Panc1 (cell line): ENCODE measurements at places on chromosomes 7 and 10.

DNA sequence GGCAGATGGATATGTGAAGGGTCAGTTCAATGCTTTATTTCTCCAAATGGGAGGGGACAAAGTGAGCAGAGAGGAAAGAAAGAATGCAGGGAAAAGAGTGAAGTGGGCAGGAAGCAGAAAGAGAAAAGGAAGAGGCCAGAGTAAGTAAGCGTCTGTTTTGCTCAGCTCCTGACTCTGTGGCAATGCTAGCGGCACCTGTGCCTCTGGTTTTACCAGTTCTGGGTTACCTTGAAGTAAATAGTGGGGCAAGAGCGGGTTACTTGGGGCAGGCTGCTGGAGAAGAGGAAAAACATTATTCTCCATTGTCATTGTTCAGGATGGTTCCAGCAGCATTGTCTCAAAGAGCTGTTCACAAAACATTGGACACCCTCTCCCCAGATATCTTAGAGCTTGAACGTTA lies 1.9 kb downstream of the TAS2R40 start:
- H3K4me3 ChIP-seq: no peak overlapping the region
- no peak overlapping the region for H3K27ac ChIP-seq
- no peak for DNase-seq
- no peaks in the 10 kb centered on the region for H3K36me3 ChIP-seq
- no peaks in the 10 kb centered on the region for H3K4me1 ChIP-seq
- H3K27me3 ChIP-seq: peaks cover 11% of the 10 kb centered on the region

- no peaks in the 10 kb centered on the region for H3K27me3 ChIP-seq
- no peaks in the 10 kb centered on the region for H3K4me1 ChIP-seq
- no peak overlapping the region for H3K27ac ChIP-seq
- no peak for DNase-seq
- no peaks in the 10 kb centered on the region for H3K36me3 ChIP-seq
Measured at GRCh38 chr10:51985336-51985735, 285.9 kb upstream of the CSTF2T start.

DNA sequence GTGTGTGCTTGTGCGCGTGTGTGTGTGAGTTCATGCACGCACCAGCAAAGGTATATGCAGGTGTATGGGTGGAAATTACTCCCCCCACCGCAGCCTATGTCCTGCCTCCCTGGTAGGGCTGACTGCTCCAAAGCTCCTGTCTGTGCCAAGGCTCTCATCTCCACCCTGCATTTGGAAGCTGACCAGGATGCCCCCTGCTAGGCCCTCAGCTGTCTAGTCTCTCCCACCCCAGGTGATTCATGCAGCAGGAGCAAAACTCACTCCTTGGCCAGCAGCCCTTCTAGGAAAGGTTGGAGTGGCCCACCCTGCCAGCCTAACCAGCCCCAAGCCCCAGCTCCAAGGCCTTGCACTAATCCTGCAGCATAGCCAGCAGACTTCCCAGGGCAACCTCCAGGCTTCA lies 148.4 kb downstream of the GRID1 start:
- DNase-seq: no peak
- no peaks in the 10 kb centered on the region for H3K27me3 ChIP-seq
- H3K27ac ChIP-seq: no peak overlapping the region
- no peak overlapping the region for H3K4me3 ChIP-seq

- H3K27ac ChIP-seq: no peak overlapping the region
- H3K27me3 ChIP-seq: peaks cover 8% of the 10 kb centered on the region; the same call in 1 of the 2 replicates
- no peak overlapping the region for H3K4me3 ChIP-seq
- H3K4me1 ChIP-seq: no peaks in the 10 kb centered on the region; the same call in 1 of the 2 replicates
Measured at GRCh38 chr7:123580406-123581161, 21.0 kb upstream of the ASB15 start.

- H3K4me3 ChIP-seq: peak overlapping the region; percentile 96
- DNase-seq: no peak
- peaks cover 7% of the 10 kb centered on the region for H3K36me3 ChIP-seq
- peak overlapping the region; percentile 99 for H3K27ac ChIP-seq
- no peaks in the 10 kb centered on the region; the same call in 1 of the 2 replicates for H3K27me3 ChIP-seq
Measured at GRCh38 chr7:129055294-129055816, 444 bp upstream of the TNPO3 start.

GRCh38 chr7:35353481-35353880 lies 99.6 kb upstream of the TBX20 start:
- H3K36me3 ChIP-seq: no peaks in the 10 kb centered on the region
- no peak overlapping the region for H3K4me3 ChIP-seq
- no peaks in the 10 kb centered on the region for H3K4me1 ChIP-seq
- H3K27me3 ChIP-seq: peaks cover 15% of the 10 kb centered on the region

DNA sequence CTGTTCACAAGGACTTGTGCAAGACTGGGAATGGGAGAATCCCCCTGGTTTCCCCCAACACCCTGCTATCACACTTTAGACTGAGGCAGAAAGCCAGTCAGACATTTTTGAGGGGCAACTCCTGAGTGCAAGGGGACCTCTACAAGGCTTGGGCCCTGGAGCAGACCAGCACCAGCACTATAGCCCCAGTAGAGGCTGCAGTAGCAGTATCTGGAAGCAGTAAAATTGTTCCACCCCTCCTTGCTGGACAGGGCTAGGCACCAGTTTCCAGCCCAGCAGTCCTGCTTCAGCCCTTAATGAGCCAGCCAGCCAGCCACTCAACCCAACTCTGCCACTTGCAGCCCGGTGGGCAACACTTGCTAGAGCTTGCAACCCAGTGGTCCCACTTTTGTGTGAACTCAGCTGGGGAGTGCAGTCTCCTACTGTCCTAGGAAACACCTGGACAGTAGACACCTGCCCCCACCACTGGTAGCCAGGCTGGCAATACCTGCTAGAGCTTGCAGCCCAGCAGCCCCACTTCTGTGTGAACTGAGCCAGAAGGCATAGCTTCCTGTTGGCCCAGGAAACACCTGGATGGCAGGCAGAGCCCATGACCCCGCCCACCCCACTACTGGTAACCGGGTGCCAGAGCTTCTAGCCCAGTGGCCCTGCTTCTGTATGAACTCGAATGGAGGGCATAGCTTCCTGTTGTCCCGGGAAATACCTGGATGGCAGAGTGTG lies 65.0 kb downstream of the FBXL13 start:
- H3K36me3 ChIP-seq: no peaks in the 10 kb centered on the region
- DNase-seq: no peak
- no peaks in the 10 kb centered on the region for H3K4me1 ChIP-seq
- H3K27me3 ChIP-seq: no peaks in the 10 kb centered on the region

- H3K27me3 ChIP-seq: no peaks in the 10 kb centered on the region
- no peak overlapping the region for H3K27ac ChIP-seq
- no peaks in the 10 kb centered on the region for H3K36me3 ChIP-seq
- H3K4me3 ChIP-seq: no peak overlapping the region
- H3K4me1 ChIP-seq: no peaks in the 10 kb centered on the region
Measured at GRCh38 chr10:26448706-26449435, 10.7 kb downstream of the APBB1IP start.

DNA sequence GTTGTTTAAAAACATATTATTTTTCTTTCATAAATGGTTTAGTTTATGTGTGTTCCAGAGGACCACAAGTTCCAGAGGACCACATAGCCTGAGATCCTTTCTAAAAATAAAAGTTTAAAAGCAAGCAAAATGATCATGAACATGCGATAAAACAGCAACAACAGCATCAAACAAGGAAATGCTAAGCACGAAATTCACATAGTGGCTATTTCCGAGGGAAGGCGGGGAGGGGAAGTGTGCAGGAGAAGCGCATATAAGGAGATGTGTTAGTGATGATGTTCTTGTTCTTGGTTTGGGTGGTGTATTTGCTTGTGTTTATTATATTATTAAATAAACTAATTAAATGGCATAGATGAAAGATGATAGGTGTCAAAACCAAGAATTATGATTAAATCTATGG lies 1.2 kb downstream of the TBATA start:
- peaks cover 22% of the 10 kb centered on the region for H3K27me3 ChIP-seq
- H3K27ac ChIP-seq: no peak overlapping the region
- no peaks in the 10 kb centered on the region for H3K4me1 ChIP-seq
- no peak for DNase-seq
- H3K4me3 ChIP-seq: no peak overlapping the region

DNA sequence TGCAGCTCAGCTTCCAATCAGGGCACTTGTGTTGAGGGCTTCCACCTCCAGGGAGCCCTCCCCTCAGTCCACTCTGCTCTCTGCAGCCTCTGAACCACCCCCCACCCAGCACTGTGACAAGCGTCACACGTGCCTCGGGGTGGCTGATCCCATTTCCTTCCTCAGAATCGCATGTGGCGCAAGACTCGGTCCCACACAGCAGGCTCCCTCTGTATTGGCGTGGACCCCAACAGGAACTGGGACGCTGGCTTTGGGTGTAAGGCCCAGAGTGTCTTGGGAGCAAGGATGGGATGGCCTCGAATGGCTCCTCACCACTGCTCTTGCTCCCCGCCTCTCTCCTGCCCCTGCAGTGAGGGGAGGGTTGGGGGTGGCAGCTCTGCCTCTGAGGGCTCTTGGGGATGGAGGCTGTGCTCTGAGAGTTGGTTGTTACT lies 4.1 kb downstream of the CPA1 start:
- H3K4me1 ChIP-seq: no peaks in the 10 kb centered on the region
- H3K27me3 ChIP-seq: no peaks in the 10 kb centered on the region
- DNase-seq: no peak
- no peak overlapping the region for H3K4me3 ChIP-seq
- no peak overlapping the region for H3K27ac ChIP-seq

GRCh38 chr10:17907641-17908040 lies 44.1 kb upstream of the SLC39A12 start:
- H3K27ac ChIP-seq: no peak overlapping the region
- H3K4me3 ChIP-seq: no peak overlapping the region
- H3K36me3 ChIP-seq: no peaks in the 10 kb centered on the region
- DNase-seq: no peak
- H3K27me3 ChIP-seq: peaks cover 2% of the 10 kb centered on the region; the same call in 1 of the 2 replicates

GRCh38 chr7:146296028-146296427 lies 179.4 kb downstream of the CNTNAP2 start:
- H3K36me3 ChIP-seq: no peaks in the 10 kb centered on the region
- DNase-seq: no peak
- no peaks in the 10 kb centered on the region for H3K27me3 ChIP-seq
- H3K4me3 ChIP-seq: no peak overlapping the region

GRCh38 chr10:117188371-117188770 lies 8.9 kb upstream of the KCNK18 start:
- H3K27me3 ChIP-seq: peaks cover 2% of the 10 kb centered on the region; the same call in 1 of the 2 replicates
- no peaks in the 10 kb centered on the region for H3K4me1 ChIP-seq
- no peak for DNase-seq
- H3K4me3 ChIP-seq: no peak overlapping the region
- H3K36me3 ChIP-seq: no peaks in the 10 kb centered on the region

GRCh38 chr7:5693529-5693928 lies 87.9 kb downstream of the RNF216 start:
- no peak for DNase-seq
- peaks cover 35% of the 10 kb centered on the region for H3K4me1 ChIP-seq
- H3K36me3 ChIP-seq: no peaks in the 10 kb centered on the region
- peak overlapping the region; percentile 60; the same call in 1 of the 2 replicates for H3K27ac ChIP-seq

DNA sequence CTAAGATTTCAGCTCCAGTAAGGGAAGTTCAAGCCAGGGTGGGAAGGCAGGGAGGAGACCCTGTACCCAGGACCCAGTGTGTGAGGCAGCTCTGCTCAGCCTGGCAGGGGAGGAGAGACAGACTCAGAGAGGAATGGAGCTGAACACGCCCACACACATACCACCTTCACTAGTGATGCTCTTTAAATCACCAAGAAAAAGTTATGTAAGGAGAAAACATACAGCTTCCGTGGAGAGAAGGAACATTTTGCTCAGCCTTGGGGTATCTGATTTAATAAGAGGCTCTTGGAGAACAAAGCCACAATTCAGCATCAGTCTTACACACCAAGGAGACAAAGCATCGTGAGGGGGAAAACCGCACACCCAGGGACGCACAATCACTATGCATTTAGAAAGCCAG lies 62.9 kb downstream of the PRKAG2 start:
- no peak overlapping the region for H3K4me3 ChIP-seq
- no peak for DNase-seq
- no peaks in the 10 kb centered on the region for H3K36me3 ChIP-seq
- no peak overlapping the region for H3K27ac ChIP-seq
- H3K27me3 ChIP-seq: no peaks in the 10 kb centered on the region

DNA sequence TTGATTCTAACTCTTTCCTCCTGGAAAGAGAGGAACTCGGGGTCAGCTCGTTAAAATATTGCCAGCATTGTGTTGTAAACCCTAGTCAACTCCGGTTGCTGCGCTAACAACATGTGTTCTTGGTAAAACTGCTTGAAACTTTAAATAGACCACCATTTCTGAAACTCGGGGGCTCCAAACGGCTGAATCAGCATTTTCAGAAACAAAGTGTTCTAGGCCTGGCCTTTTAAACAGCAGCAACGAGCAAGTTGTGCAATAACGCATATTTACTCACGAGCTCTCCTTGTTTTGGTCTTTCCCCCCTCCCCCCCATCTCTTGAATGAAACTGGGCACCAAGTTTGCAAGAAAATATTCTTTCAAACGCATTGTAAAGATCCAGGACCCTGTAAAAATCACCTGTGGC lies 9.2 kb upstream of the GRB10 start:
- H3K4me1 ChIP-seq: peaks cover 6% of the 10 kb centered on the region
- no peak for DNase-seq
- no peaks in the 10 kb centered on the region for H3K36me3 ChIP-seq

DNA sequence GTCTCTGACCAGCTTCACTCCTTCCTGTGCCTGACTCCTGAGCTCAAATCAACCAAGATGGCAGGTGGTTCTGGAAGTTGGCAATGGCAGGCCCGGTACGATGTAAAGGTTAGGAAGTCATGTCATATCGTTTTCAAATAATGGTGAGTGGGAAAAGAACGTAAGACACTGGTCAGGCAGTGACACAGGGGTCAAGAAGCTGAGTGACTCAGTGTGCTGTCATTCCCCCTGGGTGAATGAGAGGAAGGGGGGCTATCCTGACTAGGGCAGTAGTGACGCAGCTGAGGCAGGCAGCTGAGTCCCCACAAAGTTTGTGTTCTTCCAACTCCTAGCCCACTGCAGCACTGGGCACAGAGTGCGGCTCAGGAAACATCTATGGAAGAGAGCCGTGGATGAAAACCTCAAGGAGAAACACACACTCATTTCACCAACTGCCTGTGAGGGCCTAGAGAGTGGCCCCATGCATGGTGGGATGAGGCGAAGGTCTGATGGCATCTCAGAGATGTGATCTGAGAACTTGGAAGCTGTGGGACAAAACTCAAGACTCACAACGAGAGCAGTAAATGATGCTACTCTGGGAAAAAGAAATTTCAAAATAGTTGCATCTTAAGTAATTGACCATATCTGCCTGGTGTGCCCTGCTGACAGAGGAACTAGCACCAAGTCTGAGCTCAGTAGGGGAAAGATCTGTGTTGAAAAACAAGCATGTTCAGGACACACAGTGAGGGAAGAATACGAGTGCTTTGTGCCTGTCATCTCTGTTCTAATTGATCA lies 23.2 kb downstream of the CREB3L2 start:
- H3K4me1 ChIP-seq: peaks cover 7% of the 10 kb centered on the region; the same call in 1 of the 2 replicates
- H3K27me3 ChIP-seq: no peaks in the 10 kb centered on the region
- H3K27ac ChIP-seq: peak overlapping the region; percentile 51
- H3K36me3 ChIP-seq: no peaks in the 10 kb centered on the region
